ENCODE measurements at places on chromosomes 7 and 10. TPM values are rescaled to one million over a fixed set of nuclear protein-coding genes. Genes with fewer than 3 reads are reported as not detected.

- peak; percentile 83 for DNase-seq
Observed at GRCh38 chr10:78740976-78741915, 327.5 kb upstream of the ZMIZ1 start.

DNA sequence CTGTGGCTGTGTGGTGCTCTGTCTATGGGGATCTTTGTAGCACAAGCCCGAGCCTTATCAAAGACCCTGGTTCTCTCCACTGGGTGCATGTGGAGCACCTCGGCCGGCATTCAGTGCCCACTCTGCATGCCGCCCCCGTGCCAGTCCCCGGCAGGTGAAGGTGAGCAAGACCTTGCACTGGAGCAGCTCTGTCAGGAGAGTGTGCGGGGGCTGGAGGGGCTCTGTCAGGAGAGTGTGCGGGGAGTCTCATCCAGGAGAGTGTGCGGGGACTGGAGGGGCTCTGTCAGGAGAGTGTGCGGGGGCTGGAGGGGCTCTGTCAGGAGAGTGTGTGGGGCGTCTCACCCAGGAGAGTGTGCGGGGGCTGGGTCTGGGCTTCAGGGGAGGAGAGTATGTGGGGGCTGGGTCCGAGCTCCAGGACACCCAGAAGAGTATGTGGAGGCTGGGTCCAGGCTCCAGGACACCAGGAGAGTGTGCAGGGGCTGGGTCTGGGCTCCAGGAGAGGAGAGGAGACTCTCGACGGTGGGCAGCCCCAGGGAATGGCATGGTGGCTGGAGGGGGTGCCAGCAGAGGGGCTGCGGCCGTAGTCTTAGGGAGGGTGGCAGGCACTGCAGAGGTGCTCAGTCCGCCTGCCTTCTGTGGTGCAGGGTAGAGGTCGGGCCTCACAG lies 40.8 kb downstream of the INPP5A start:
- DNase-seq, result no peak

- no peak for DNase-seq
Observed at GRCh38 chr10:125868372-125868975, 12.6 kb downstream of the DHX32 start.

- peak; percentile 35 for DNase-seq
Observed at GRCh38 chr10:20855398-20856038, 41.6 kb downstream of the NEBL start.

- no peak for DNase-seq
Observed at GRCh38 chr7:138854115-138854645, 56.2 kb upstream of the ATP6V0A4 start.

GRCh38 chr7:117066668-117067067 lies 113.4 kb downstream of the ST7 start:
- DNase-seq, result no peak

DNA sequence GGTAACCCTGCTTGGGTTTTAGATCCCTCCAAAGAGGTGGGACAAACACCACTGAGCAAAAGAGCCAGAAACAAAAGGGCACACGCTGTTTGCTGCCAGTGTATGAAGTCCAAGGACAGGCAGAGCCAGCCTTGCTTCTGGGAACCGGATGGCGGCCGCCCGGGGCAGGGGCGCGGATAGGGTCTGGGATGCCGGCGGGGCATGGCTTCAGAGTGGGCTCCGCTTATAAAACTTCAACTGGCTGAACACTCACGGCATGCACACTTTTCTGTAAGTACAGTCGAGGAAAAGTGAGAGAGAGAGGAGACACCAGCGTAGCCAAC lies 62.6 kb downstream of the ASB13 start:
- no peak for DNase-seq

DNA sequence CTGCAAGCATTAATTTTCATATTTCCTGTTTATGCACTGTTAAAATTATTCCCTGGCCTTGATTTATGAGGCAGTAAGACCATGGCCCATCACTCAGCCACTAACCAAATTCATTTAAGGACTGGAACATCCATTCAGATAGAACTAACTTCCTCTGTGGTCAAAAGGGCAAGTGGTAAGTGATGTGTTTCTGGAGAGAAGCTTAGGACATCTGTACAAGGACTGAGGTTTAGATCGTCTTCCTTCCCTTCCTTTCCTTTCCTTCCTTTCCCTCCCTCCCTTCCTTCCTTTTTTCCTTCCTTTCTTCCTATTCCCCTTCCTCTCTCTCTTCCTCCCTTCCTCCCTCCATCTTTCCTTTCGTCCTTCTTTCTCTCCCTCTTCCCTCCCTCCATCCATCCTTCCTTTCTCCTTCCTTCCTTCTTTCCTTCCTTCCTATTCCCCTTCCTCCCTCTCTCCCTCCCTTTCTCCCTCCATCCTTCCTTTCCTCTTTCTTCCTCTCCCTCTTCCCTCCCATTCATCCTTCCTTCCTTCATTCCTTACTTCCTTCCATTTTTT lies 1019.4 kb downstream of the TYW1 start:
- no peak for DNase-seq

GRCh38 chr10:36200577-36200976 lies 558.5 kb upstream of the FZD8 start:
- no peak for DNase-seq

MDH2 gene
- polyA plus RNA-seq, result 197 TPM

DNA sequence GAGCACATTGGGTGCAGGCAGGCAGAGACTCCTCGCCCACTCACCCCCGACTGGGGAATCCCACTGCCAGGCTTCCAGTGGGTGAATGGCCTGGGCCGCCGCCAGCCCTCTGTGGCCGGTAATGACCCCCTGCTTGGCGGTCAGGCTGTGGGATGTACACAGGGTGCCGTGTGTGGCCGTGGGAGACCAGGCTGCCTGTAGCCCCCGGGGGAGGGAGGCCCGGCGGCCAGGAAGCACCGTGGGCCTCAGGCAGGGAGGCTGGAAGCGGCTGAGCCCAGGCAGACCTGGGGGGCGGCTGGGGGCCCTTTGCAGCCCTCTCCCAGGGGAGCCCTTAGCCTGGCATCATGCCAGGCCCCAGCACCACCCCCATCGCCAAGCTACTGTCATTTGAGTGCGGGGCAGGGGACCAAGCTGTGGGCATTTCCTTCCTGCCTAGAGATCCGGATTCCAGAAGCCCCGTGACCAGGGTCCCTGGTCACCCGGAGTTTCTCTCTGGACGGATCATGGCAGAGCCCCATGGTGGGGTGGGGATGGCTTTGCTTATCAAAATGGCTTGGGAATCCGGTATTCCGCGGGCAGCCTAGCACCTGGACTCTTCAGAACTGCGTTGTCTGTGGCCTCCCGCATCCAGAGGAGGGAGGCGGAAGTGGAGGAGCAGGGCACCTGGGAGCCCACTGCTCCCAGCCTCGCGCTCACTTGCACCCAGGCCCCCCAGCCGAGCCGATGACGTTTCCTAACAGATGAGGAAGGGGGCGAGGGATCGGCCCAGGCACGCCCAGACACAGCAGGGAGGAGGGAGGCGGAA lies 1.1 kb downstream of the TTYH3 start:
- DNase-seq, result peak; percentile 66

GRCh38 chr10:75355706-75356105 lies 45.9 kb downstream of the ZNF503 start:
- DNase-seq, result no peak

DNA sequence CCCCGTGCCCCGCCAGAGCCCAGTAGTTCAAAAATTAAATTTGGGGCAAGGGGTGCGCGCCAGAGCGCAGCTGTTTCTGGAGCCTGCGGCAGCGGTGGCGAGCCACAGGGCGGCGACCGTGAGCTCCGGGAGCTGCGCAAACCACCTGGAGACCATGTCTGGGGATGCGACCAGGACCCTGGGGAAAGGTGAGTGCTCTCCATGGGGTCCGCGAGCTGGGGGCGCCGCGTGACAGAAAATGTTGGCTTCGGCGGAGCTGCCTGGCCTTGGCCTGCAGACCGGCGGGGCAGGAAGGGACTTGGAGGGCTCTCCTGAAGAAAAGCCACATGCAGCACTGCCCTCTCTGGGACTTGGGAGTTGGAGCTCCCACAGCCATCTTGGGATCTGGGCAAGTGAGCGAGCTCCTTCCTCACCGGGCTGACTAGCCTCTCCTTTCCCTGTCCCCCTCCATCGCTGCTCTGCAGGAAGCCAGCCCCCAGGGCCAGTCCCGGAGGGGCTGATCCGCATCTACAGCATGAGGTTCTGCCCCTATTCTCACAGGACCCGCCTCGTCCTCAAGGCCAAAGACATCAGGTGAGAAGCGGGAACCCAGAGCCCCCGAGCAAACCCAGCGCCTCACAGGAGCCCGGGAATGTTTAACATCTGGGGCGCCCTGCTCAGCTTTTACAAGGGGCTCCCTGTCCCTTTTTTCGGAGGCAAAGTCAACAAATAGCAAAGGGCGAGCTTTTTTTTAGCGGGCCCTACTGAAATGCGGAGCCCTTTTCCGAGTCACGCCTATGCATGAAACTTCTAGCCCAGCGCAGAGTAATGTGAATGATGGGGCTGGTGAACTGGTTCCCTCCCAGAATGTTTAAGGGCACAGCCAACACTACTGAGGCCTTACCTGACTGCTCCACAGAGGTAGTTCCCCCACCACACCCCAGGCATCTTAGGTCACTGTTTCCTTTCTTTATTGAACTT lies 6.1 kb downstream of the GSTO2 start:
- no peak for DNase-seq

NAT16 gene
- not detected for polyA plus RNA-seq

- no peak for DNase-seq
Observed at GRCh38 chr10:70479626-70480238, 1.2 kb downstream of the PALD1 start.

GRCh38 chr7:22681852-22682657 lies 44.9 kb upstream of the IL6 start:
- no peak for DNase-seq

DNA sequence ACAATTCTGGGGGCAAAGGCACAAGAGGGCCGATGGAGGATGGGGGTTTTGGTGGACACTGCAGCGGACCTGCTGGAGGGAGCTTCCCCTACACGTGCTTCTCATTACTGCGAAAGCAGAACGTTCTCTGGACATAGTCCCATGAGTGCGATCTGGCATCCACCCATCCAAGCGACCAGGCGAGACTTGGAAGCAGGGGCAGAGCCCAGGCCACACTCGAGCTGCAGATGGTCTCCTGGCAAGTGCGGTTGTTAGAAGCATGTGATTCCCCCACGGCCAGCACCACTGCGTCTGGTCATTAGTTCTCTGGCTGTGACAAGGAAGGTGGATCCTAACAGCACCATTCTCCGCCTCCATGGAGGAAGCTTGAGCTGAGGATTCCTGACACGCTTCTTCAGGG lies 118.4 kb upstream of the TCERG1L start:
- peak; percentile 25 for DNase-seq

DNA sequence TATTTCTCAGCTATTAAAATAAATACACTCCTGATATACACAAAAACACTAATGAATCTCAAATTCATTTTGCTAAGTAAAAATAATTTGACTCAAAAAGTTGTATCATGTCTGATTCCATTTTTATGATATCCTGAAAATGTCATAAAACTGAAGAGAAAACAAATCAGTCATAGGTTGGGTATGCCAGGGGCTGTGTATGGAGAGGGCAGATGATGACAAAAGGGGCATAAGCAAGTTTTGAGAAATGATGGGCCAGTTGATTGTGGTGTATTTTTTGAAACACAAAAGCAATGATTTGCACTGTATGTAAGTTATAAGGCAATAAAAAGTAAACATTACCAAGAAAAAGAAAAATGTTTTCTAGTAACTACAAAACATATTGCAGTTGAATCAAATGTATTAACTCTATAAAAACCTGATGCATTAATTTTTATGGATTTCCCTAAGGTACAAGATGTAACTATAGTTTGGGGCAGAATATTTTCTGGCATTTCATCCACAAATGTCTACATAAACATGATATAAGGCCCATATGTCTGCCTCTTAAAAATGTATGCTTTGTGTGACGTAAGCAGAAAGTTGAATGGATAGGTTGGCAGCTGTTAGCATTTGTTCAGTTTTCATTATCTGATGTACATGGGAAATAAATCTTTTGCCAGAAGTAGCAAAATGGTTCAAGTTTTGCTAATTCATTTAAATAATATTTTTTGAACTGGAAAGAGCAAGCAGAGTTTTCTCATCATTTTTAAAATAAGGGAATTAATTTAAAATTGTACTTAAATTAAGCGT lies 35.1 kb upstream of the ING3 start:
- no peak for DNase-seq

Data from muscle of arm (tissue), 14 donors.